ENCODE measurements at places on chromosomes 6 and 20. TPM values are rescaled to one million over a fixed set of nuclear protein-coding genes. Genes with fewer than 3 reads are reported as not detected.

Gene NR2E1
- not detected for polyA plus RNA-seq

Gene ME1
- polyA plus RNA-seq, result 60.6 TPM

Gene HNF4A
- polyA plus RNA-seq, result 25.9 TPM

Gene CBFA2T2
- 5.2 TPM for polyA plus RNA-seq

Gene SAMD10
- not detected for polyA plus RNA-seq

Gene ZSCAN23
- not detected for polyA plus RNA-seq

Gene FOXQ1
- polyA plus RNA-seq, result 3.6 TPM

Gene ZFP57
- not detected for polyA plus RNA-seq

Gene SLC22A1
- polyA plus RNA-seq, result 1.6 TPM

Gene C4B
- polyA plus RNA-seq, result 1.3 TPM

Gene CTCFL
- 0.03 TPM for polyA plus RNA-seq

Gene CDH22
- polyA plus RNA-seq, result 0.03 TPM

Gene TGM6
- not detected for polyA plus RNA-seq

Gene PRDM1
- 2.6 TPM for polyA plus RNA-seq

Gene EYS
- polyA plus RNA-seq, result not detected

Gene SLC2A10
- polyA plus RNA-seq, result not detected

Gene HDDC2
- 108 TPM for polyA plus RNA-seq

Gene CLPSL2
- polyA plus RNA-seq, result not detected

Gene EBF4
- polyA plus RNA-seq, result 2.8 TPM

Gene LTB
- 0.33 TPM for polyA plus RNA-seq

Gene EPHA7
- 0.29 TPM for polyA plus RNA-seq

Gene HLA-F
- polyA plus RNA-seq, result 4.5 TPM

Gene C6orf132
- 1.1 TPM for polyA plus RNA-seq

Gene KHDC1L
- polyA plus RNA-seq, result not detected

Gene ENPP3
- polyA plus RNA-seq, result not detected

Gene ANGPT4
- 0.03 TPM for polyA plus RNA-seq

Gene MED20
- polyA plus RNA-seq, result 18.4 TPM

Gene ANKRD66
- not detected for polyA plus RNA-seq

Gene SF3B5
- 163 TPM for polyA plus RNA-seq

Gene MDFI
- polyA plus RNA-seq, result 0.30 TPM

Gene RBBP9
- 21.5 TPM for polyA plus RNA-seq

Gene ECT2L
- polyA plus RNA-seq, result not detected

Gene LHFPL5
- polyA plus RNA-seq, result 0.16 TPM

Gene OR2H1
- polyA plus RNA-seq, result not detected

Gene DEFB132
- not detected for polyA plus RNA-seq

Gene BMP2
- 0.19 TPM for polyA plus RNA-seq

Gene LAMA4
- 3.7 TPM for polyA plus RNA-seq

Gene ARID1B
- polyA plus RNA-seq, result 14.1 TPM

Gene TBC1D32
- polyA plus RNA-seq, result 2.1 TPM

Gene ARMH2
- not detected for polyA plus RNA-seq

Gene NRN1
- polyA plus RNA-seq, result 0.35 TPM
